ENCODE measurements at places on chromosomes 7 and 10.

DNA sequence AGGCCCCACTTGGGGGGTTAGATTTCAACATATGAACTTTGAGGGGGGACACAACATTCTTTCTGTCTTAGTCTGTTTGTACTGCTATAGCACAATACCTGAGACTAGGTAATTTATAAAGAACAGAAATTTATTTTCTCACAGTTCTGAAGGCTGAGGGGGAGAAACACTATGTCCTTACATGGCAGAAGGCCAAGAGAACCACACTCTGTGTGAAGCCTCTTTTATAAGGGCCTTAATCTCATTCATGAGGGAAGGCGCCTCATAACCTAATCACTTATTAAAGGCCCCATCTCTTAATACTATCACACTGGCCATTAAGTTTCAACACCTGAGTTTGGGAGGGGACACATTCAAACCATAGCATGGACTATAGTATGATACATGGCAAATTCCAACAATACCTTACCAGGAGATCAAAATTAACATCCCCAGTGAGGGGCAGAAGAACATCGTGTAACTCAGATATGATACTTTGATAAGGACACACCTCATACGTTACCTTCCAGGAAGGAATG, 9.3 kb upstream of the PDLIM1 start:
- no peak for DNase-seq

GRCh38 chr10:117460846-117461765, 81.4 kb upstream of the EMX2 start:
- no peak for DNase-seq

DNA sequence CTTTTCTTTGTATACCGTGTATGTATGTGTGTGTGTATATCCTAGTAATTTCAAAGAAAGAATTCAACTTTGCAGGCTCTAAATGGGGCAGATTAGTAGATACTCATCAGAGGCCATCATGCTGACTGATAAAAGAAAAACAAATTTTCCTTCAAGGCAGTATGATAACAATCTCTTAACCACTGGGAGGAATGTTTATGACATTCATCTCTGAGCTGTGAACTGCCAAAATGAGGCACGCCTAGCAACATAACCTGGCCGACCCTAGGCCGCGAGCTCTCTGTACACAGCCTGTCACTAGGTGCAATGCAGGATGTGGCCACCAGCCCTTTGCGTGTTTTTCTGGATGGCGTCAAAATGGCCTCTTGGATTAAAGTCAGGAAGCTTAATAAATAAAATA, 343.7 kb upstream of the GALNT17 start:
- no peak for DNase-seq

DNA sequence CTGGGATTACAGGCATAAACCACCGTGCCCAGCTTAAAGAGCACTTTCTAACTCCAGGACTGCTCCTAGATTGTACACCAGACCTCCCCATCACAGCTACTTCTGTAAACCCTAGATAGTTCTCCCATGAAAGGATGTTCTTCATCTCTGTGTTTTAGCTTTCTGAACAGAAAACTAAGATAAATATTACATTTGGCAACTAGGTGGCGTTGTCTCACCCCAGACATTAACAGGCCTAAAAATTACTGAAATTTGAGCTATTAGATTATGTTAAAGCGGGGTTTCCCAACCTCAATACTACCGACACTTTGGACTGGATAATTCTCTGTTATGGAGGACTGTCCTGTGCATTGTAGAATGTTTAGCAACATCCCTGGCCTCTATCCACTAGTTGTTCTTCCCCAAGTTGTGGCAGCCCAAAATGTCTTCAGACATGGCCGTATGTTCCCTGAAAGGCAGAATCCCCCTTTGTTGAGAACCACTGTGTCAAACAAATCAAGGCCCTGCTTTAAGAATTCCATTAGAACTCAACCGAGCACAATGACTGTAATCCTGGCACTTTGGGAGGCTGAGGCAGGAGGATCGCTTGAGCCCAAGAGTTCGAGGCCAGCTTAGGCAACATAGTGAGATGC, 19.1 kb downstream of the ATOH7 start:
- peak; percentile 33 for DNase-seq

DNA sequence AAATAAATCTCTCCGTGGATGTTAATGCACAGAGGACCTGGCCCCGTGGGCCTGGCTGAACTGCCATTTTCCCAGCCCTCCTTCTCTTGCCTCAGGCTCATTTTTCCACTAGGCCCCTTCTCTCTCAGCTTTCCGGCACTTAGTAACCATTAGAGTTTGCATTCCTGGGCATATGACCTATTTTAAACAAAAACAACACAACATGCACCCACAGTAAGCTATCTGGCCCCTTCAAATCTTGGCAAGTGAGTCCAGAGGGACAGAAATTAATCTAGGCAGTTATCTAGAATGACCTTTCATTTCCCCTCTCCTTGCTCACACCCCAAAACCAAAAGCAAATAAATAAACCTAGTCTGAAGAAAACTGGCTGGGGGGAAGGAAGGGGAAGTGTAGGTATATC, 11.7 kb downstream of the FBXW4 start:
- no peak for DNase-seq

GRCh38 chr10:89662596-89662995, 17.6 kb upstream of the PANK1 start:
- no peak for DNase-seq

- DNase-seq = no peak
Measured at GRCh38 chr7:123439191-123439590, 95.2 kb downstream of the IQUB start.

DNA sequence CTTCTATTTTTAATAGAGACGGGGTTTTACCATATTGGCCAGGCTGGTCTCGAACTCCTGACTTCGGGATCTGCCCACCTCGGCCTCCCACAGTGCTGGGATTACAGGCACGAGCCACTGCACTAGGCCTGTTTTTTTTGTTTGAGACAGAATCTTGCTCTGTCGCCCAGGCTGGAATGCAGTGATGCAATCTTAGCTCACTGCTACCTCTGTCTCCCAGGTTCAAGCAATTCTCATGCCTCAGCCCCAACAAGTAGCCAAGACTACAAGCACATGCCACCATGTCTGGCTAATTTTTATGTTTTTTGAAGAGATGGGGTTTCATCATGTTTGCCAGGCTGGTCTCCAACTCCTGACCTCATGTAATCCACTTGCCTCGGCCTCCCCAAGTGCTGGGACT, 73.7 kb downstream of the TYW1B start:
- DNase-seq = no peak

DNA sequence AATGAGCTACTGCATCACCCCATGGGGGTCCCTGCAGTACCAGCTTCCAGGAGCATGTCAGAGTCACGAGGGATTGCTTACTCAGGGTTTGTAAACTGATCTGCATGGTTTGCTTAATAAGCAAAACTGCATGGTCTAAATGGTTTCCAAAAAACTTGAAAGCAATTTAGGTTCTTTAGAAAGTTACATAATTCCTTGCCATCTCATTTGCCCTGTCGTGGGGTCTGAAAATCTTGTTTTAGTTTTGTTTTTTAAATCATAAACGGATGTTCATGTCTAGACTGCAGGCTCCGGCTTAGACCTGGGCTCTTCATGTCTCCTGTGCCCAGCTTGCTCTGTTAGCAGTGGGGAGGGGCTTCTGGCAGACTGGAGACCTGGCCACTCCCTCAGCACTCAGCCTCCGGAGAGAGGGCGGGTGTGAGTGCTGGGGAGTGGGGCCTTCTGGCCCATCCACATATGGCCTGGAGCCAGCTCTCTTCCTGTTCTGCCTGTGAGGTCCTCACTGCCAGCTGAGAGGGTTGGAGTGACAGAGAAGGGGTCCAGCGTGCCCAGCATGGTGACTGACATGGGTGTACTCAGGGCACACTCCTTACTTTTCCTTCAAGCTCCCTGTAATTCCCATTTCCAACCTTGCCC, 17.5 kb downstream of the PRF1 start:
- no peak for DNase-seq

DNA sequence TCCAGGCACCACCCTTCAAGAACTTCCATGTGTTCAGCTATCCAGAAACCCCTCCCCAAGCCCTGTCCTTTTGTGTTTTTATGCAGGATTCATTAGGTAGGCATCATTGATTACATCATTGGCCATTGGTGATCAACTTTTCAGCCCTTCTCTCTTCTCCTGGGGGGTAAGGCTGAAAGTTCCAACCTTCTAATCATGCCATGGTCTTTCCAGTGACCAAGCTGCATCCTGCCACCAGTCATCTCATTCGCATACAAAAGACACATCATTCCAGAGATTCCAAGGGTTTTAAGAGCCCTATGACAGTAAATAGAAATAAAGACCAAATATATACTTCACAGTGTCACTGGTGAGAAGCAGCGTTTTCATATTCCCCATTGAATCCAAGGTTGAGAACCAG, 48.2 kb downstream of the DNAJC12 start:
- no peak for DNase-seq

- no peak for DNase-seq
Measured at GRCh38 chr10:130547368-130547767, 411.2 kb downstream of the GLRX3 start.

GRCh38 chr10:125762692-125763648, 12.7 kb downstream of the MMP21 start:
- no peak for DNase-seq

GRCh38 chr7:34756025-34756437, 98.0 kb downstream of the NPSR1 start:
- DNase-seq = peak; percentile 53

- DNase-seq = no peak
Measured at GRCh38 chr7:30335763-30336487, 51.5 kb downstream of the ZNRF2 start.

DNA sequence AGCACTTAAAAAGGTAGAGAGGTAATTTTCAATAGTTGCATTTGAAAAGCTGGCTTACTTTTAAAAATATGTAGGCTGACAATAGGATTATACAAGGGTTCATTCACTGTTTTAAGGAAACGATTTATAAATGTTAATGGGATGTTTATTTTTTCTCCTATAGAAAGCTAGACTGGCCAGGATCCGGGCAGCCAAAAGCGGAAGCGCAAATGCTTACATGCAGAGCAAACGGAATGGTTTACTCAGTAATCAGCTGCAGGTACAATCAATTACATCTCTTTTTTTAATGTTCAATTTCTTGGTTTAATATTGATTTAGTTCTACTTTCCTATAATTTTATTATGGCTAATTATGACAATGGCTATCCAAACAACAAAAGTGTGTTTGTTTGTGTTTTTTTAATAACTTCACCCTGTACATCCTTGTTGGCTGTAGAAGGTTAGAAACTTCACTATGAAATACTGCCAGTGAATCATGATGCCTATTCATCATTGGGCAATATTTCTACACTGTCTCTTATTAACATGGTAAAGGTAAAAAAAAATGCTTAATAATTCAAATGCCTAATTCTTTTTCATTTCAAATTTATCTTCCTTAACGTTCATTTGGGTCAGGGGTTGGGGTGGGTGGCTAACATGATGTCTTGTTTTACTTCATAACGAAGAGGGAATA, 116.4 kb downstream of the TSPAN12 start:
- no peak for DNase-seq

GRCh38 chr7:1154172-1154739, 5.7 kb downstream of the ZFAND2A start:
- DNase-seq = no peak

DNA sequence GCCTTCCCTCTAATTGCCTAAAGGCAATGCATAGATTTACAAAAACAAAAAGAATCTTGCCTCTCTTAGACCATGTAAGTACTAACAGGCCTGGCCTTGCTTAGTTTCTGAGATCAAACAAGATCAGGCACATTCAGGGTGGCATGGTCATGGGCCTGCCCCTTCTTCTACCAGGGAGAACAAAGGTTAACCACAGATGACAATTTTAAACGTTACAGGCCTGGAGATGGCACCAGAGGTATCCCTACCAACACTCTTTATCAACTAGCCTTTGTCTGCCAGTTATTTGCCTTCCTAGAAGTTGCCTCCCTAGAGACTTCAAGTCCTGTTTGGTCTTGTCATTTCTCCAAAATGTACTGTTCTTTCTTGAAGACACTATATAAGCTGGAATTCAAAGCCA, 252.6 kb downstream of the DOCK4 start:
- peak; percentile 32 for DNase-seq
